ENCODE measurements at places on chromosomes 3 and 15. TPM values are rescaled to one million over a fixed set of nuclear protein-coding genes. Genes with fewer than 3 reads are reported as not detected.

CAND2 gene
- 0.05 TPM for total RNA-seq

MAP2K1 gene
- total RNA-seq, result 83.5 TPM

CCR1 gene
- total RNA-seq, result 55.6 TPM

C2CD4A gene
- not detected for total RNA-seq

BOC gene
- total RNA-seq, result not detected

ITIH3 gene
- total RNA-seq, result not detected

IGSF11 gene
- not detected for total RNA-seq

GRAMD1C gene
- 1.1 TPM for total RNA-seq

LCTL gene
- total RNA-seq, result not detected

CHRM5 gene
- total RNA-seq, result not detected

SLC51B gene
- not detected for total RNA-seq

GLDN gene
- total RNA-seq, result not detected

LTK gene
- total RNA-seq, result 0.30 TPM

ALDH1A3 gene
- not detected for total RNA-seq

MGA gene
- 33.5 TPM for total RNA-seq

SEC22A gene
- total RNA-seq, result 15.2 TPM

CPNE4 gene
- not detected for total RNA-seq

DPPA2 gene
- total RNA-seq, result not detected

GP9 gene
- total RNA-seq, result not detected

PLA2G4E gene
- not detected for total RNA-seq

ADAMTS9 gene
- not detected for total RNA-seq

ABHD17C gene
- 1.5 TPM for total RNA-seq

AMT gene
- total RNA-seq, result 3.2 TPM

CHCHD4 gene
- 15.2 TPM for total RNA-seq

TEX55 gene
- not detected for total RNA-seq

LSAMP gene
- not detected for total RNA-seq

PATL2 gene
- total RNA-seq, result 17.2 TPM

MAP1A gene
- 3.0 TPM for total RNA-seq

RBMS3 gene
- 0.15 TPM for total RNA-seq

CPB1 gene
- total RNA-seq, result not detected

HTR3E gene
- not detected for total RNA-seq

CCNDBP1 gene
- total RNA-seq, result 60.5 TPM

KPNA4 gene
- 38.2 TPM for total RNA-seq

AGBL1 gene
- total RNA-seq, result not detected

All from activated CD8-positive, alpha-beta memory T cell treated with anti-CD3 and anti-CD28 coated beads, Interleukin-2, amount 10 ng/mL, durations not matched to agents 7 days and 5 days (primary cell).